ENCODE measurements at places on chromosomes 3 and 15.

- DNase-seq, result no peak
Measured at GRCh38 chr3:59680919-59681318, 631.1 kb upstream of the CFAP20DC start.

DNA sequence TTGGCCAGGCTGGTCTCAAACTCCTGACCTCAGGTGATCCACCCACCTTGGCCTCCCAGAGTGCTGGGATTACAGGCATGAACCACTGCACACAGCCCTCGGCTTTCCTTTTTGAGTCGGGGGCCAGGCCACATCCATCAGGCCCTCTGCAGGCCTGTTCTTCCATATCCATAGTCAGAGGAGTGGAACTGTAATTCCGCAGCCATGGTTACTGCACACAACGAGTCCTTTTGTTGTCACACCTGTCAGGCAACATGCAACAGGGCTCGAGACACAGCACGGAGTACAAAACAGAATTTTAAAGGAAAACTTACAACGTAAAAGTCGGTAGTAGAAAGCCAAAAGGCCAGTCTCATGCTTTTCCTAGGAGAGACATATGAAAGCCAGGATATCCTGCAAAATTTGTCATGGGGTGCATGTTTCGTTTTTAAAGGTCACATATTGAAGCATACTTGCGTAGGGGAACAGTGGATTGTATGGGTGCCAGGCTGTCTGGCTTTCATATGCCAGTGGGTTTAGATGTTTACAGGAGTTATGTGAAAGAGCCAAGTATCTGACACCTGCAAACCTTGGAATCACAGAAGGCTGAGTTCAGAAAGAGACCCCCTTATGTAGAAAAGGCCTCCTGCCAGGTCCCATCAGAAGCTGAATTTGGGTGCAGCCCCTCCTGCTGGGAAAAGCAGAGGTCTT is 63.2 kb upstream of the LPP start:
- DNase-seq, result no peak

- no peak for DNase-seq
Measured at GRCh38 chr3:66390013-66390412, 110.8 kb downstream of the LRIG1 start.

DNA sequence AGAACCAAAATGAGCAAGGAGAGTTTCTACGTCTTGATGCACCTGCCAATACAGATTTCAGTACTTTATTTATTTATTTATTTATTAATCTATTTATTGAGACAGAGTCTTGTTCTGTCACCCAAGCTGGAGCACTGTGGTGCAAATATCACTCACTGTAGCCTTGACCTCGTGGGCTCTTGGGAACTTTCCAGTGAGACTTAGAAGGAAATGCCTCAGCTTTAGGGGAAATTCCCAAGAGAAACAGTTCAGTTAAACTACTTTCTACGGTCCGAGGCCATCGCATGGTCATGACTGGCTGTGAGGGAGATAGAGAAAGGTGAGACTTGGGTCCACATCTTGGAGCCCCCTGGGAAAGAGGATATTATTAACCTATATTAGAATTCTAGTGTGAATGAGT is 47.0 kb upstream of the HERC1 start:
- no peak for DNase-seq

DNA sequence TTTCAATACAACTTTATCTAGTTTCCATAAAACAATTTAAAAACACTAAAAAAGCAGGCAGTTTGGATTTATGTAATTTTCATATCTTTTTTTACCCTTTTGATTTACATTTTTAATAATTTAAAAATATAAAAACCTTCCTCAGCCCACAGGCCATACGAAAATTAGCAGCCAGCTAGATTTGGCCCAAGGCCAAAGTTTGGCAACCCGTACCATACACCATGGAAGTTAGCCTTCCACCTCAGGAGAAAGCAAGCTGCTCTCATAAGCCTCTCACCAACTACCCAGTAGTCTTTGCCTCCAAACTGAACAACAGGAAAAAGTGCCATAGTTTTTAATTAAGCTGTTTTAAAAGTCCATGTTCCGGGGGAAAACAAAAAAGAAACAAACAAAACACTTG is 107.3 kb upstream of the TRIM42 start:
- no peak for DNase-seq
